ENCODE measurements at places on chromosomes 1 and 21. TPM values are rescaled to one million over a fixed set of nuclear protein-coding genes. Genes with fewer than 3 reads are reported as not detected.

PGBD2 gene
- total RNA-seq = 9.2 TPM

FHAD1 gene
- total RNA-seq = 1.3 TPM

- no peak for DNase-seq
Observed at GRCh38 chr1:30130099-30130498, 593.3 kb downstream of the MATN1 start.

DNA sequence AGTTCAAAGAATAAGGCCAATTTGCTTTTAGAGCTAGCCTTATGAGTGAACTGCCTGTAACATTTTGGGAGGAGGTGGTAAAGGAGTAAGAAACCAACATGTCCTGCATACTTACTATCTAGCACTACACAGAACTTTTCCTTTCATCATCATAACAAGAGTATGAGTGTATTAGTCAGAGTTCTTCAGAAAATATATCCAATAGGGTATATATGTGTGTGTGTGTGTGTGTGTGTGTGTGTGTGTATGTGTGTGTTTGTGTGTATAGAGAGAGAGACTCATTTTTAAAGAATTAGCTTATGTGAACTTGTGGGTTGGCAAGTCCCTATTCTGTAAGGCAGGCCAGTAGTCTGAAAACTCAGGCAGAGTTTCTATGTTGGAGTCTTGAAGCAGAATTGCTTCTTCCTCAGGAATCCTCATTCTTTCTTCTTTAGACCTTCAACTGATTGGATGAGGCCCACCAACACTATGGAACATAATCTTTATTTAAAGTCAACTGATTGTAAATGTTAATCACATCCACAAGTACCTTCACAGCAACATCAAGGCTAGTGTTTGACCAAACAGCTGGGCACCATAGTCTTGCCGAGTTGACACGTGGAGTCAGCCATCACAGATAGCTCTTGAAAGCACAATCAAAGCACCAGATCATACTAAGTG lies 121.9 kb downstream of the CYYR1 start:
- DNase-seq = no peak
